CD4-positive, alpha-beta T cell treated with Interleukin-6 at 100 ng/mL for 8 hours (primary cell): ENCODE measurements at places on chromosomes 4 and X.

GRCh38 chr4:156992943-156993342 is 21.3 kb upstream of the PDGFC start:
- DNase-seq: no peak

- no peak for DNase-seq
These were observed 74.7 kb upstream of the TBL1X start for GRCh38 chrX:9390121-9390520.

- DNase-seq: no peak
These were observed 84.7 kb upstream of the RAPGEF2 start for GRCh38 chr4:159018062-159018629.

DNA sequence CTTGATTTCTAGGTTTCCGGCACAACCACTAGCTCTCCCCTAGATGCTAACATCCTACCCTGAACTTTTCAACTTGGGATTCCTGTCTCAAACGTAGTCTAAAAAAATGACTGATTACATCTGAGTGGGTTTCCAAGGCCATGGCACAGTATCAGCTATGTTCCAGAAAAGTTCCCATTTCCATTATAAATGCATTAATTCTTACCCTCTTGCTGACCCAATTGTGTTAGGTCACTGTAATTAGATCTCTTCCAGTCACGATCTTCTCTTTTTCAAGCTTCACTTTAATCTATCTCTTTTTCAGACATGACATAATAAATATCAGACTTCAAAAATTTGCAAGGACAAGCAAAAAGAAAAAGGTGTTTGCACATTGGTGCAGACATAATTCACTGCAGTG is 50.6 kb upstream of the PDE5A start:
- no peak for DNase-seq

DNA sequence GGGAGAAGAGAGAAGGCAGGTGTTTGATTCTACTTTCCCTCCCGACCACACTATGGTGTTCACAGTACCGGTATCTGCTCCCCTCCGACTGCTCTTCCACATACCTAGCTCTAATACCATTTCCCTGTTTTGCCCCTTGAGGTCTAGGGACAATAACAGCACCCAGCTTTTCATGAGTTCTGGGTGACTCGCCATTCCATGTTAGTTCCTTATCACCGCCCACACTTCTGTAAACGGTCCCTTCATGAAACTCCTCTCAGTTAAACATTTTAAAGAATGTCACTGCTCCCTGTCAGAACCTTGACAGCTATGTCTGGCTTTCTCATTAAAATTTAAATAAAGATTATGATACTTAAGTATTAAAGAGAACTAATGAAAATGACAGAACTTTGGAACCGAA is 136.7 kb downstream of the ADAMTS3 start:
- no peak for DNase-seq

- no peak for DNase-seq
These were observed 322.5 kb upstream of the GATB start for GRCh38 chr4:152083338-152083737.

- no peak for DNase-seq
These were observed 5.2 kb downstream of the PKD2 start for GRCh38 chr4:88012647-88013046.

DNA sequence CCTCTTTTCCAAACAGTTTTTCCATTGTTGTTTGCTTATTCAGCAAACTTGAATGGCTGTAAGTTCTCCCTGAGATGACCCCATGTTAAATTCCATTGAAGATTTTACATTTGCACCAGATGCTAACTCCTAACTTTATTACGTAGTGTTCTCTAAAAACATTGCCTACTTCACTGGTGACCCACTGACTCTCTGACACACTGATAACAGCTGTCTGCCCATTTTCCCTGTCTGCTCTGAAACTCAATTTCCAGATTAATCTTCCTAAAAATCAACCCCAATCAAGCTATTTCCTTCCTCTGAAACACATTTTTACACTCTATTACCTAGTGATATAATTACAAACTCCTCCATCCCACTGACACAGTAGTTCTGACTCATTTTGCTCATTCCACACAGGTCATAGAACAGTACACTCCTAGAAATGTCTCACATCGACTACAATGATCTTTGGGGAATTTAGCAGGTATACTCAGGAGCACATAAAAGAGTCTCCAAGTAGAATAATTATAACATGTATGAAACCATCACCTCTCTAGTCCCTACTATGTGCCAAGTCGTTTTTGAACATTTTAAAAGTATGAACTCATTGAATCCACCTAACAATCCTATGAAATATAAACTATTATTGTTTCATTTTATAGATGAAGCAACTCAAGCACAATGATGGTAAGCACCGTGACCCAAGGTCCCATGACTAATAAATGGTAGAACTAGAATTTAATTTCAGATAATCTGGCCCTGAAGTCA is 210.9 kb downstream of the SLIT2 start:
- no peak for DNase-seq

- no peak for DNase-seq
These were observed 6.9 kb downstream of the SH3RF1 start for GRCh38 chr4:169263791-169264392.

- DNase-seq: peak; percentile 27
These were observed 38.4 kb downstream of the NAP1L5 start for GRCh38 chr4:88659055-88659889.

DNA sequence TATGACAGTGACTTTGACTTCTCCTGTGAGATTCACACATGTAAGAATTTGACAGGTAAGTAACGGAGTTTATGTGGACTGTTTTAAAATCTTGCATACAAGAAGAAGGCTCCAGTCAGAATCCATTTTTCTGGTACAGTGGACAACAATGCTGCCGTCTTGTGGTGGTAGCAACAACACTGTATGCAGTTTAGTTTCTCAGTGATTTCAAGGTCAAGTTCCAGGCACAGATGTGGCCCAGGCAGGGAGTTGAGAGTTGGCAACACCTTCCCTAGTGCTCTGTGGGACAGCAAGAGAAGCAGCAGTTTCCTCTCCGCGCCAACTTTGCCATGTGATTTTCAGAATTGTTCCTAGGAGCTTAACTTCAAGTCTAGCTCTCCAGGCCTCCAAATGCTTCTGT is 56.0 kb upstream of the STPG2 start:
- DNase-seq: no peak

DNA sequence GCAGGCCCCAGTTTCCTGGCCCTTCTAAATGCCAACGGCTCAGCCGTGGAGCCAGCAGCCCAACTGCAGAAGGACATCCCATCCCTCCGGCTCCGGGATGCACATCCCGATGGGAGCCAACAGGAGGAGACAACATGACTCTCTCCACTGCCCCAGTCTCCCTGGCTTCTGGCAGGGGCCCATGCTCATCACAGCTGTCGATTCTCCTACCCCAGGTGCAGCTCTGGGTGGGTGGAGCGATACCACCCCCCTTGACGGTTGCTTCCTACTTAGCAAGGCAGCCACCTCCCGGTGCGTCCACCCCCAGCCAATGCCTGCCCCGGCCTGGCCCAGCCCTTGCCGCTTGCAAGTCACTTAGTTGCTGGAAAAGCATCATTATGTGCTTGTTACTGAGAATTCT is 19.5 kb downstream of the ZNF275 start:
- DNase-seq: no peak

DNA sequence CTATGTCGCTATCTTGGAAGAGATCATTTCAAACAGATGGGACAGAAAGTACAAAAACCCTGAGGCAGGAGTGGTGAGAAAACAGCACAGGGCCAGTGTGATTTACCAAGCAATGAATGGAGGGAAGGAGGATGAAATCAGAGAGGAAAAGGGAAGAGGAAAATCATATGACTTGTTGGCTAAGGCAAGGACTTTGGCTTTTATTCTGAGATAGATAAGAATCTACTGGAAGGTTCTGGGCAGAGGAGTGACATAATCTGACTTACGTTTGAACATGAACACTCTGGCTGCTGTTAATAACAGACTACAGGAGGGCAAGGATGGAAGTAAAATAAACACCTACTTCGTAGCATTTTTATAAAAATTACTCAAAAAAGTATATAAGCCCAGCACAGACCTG is 207.8 kb upstream of the SLC7A11 start:
- DNase-seq: no peak

DNA sequence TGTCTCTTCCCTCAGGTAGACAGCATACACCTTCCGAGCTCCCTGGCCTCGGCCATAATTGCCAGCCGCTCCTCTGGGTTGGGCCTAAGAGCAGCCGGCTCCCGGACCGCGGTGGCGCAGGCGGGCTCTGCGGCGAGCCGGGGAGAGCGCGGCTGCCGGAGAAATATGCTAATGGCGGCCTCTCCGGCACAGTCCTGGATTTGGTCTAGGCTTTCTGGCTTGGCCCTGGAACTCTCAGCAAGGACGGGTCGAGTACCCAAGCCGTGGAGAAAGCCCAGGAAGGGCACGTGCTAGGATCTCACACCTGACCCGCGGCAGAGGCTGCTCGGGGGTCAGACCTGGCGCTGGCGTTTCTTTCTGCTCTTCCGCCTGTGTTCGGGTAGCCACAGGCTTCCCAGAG is 18.6 kb upstream of the ZIC3 start:
- no peak for DNase-seq

DNA sequence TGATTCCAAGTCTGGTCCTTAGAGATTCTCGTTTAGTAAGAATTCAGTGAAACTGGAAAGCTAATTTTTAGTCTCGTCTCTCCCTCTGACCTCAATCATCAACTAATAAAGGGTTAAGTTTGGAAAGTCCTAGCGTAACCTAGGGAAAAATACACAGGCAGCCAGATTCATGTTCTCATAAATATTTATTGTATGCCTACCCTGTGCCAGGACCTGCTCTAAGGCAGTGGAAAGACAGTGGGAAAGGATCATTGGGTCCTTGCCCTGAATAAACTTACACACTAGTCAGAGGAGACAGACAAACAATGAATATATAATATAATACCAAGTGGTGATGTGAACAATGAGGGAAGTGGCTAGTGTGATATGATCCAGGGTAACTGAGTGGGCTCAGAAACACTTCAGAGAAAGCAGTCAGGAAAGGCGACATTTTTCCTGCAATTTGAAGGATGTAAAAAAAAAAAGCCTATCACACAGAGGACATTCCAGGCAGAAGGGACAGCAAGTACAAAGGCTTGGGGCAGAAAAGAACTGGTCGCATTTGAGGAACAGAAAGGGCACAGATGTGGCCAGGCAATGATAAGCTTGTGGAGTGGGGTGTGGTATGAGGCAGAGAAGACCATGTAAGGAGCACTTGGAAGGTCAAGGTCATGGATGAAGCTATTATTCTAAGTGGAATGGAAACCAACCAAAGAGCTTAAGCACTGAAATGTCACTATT is 128.8 kb downstream of the AMELX start:
- no peak for DNase-seq

DNA sequence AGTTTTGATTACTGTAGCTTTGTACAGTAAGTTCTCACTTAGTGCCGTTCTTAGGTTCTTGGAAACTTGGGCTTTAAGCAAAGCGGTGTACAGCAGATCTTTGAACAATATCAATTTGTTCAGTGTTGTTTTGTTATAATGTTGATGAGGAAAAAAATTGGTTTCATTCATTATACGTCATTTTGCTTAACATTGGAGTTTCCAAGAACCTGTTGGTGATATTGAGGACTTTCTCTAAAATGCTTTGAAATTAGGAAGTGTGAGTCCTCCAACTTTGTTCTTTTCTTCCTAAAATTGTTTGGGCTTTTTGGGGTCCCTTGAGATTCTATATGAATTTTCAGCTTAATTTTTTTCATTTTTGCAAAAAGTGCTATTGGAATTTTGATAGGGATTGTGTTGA is 49.1 kb downstream of the STAG2 start:
- DNase-seq: no peak
